Left ventricle myocardium superior (tissue), 1 donor: ENCODE measurements at places on chromosomes 5 and 9.
A peak's percentile ranks its signal among the peaks of the same experiment; 100 is the strongest.

DNA sequence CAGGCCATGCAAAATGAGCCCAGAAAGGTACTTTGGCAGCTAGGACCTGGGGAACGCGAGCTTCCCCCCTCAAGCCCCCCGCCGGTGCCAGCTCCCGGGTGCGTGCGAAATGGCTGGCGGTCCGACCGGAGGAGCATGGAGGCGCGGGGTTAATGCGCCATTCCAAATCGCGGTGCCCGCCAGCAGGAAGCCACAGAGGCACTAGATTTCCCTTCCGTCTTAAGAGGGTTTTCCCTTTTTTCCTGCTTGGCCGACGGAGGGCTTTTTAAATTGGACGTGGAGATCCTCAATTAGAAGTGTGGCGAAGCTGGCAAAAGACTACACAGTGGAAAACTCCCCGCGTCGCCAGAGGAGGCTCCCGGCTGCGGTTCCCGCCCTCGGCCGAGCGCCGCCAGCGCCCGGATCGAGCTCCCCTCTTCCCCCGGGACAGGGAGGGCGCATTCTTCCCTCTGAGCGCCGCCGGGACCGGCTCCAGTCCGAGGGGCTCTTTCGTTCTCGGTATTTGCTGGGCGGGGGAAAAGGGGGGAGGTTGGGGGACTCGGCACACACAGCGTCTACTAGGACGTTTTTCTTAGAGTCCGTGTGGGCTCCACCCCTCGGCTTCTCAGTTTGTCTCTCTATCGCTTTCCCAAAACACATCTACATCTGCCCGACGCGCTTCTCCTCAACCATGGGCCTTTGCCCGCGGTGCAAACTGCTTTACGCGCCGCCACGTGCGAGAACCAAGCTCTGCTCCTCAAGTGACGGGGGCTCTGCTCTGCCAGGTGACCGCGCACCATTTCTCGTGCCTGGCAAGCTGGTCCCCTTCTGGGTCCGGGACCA is 3.0 kb downstream of the GDNF start:
- DNase-seq: peak; percentile 31

- DNase-seq: peak; percentile 80
Observed at GRCh38 chr5:131417240-131417869, 153.5 kb downstream of the CDC42SE2 start.

DNA sequence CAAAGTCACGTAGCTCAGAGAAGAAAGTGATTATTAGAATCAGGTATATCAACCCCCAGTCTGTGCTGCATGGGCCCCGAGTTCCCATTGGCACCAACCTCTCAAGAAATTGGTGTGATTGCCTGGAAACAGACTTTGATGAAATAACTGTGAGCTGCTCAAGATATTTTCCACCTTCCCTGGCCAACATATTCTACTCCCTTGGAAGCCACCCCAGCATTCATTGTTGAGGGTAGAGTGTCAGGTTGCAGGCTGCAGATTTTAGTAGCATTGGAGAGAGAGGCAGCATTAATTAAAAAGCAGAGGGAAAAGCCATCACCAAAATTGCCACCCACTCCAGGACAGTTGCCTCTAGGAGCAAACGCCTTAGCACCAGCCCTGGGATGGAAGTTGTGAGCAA is 154.2 kb upstream of the TNPO1 start:
- DNase-seq: no peak

GRCh38 chr9:110579862-110580219 is 300 bp upstream of the SVEP1 start:
- peak; percentile 45 for DNase-seq

GRCh38 chr5:86143837-86144236 is 473.9 kb upstream of the COX7C start:
- DNase-seq: no peak

GRCh38 chr9:104896131-104896530 is 31.8 kb downstream of the ABCA1 start:
- DNase-seq: no peak

DNA sequence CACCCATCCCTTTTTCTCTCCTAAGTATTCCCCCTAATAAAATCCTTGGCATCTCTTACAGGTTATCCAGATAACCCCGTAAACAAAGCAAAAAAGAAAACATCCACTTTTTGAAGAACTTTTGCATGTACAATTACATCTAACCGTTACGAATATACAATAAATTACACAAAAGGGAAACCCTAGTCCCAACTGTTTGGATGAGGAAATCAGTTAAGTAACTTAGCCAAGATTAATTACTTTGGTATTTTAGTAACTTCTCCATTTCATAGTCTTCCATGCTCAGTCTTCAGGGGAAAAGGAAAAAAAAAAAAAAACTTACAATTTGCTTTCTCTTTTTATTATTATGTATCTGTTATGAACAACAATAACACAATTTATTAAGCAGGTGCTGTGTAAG is 212.9 kb downstream of the ACTL7B start:
- no peak for DNase-seq

- peak; percentile 93 for DNase-seq
Observed at GRCh38 chr9:129884220-129885017, 49.2 kb downstream of the USP20 start.

DNA sequence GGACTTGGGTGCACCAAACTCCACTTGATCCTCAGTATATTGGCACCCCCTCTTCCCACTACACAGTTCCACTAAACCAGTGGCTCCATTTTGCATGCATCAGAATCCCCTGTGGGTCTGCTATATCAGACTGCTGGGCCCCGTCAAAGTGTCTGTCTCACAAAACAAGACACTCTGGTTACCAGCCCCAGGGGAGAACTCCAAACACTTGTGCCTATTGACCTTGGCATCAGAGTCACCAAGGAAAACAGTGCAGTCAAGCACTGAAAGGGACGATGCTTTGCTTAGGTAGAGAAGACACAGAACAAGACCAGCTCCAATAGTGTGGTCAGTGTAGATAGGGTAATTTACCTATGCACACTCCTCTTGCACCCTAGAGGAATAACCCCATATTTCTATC is 205.8 kb upstream of the RAI14 start:
- DNase-seq: no peak
